ENCODE measurements at places on chromosomes 12 and 14.

DNA sequence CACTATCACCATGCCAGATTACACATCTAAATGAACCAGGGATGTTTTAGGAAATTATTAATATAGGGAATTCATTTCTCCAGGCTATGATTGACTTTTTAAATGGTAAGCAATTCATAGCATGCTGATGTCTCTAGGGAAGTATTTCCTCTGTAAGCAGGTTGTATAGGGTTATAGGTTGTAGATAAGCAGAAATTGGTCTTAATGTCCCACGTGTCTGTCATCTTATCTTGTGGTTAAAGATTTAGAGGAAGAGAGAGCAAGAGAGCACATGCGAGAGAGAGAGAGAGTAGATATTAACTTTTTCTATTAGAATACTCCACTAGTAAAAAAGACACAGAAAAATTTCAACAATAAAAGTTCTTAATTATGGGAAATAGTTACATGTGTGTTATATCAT, 32.6 kb downstream of the TRHDE start:
- no peak for DNase-seq

- DNase-seq = no peak
Measured at GRCh38 chr14:72924337-72924736, 1.9 kb upstream of the DCAF4 start.

DNA sequence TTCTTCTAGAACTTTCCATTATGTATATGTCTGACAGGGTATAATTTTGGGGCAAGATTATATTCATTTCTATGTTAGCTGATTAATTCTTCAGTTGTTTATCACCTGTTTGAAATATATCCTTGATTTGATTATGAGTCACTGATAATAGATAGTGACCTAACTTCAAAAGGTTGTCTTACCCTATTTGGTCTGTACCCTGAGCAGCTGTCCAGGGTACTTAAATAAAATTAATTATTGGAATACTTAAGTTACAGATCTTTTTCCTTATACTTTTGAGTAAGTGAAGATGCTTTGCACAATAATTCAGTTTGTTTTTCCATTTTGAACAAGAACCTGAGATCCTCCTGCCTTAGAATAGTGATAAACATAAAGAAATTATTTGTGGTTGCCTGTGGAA, 13.2 kb upstream of the NPAS3 start:
- DNase-seq = no peak

DNA sequence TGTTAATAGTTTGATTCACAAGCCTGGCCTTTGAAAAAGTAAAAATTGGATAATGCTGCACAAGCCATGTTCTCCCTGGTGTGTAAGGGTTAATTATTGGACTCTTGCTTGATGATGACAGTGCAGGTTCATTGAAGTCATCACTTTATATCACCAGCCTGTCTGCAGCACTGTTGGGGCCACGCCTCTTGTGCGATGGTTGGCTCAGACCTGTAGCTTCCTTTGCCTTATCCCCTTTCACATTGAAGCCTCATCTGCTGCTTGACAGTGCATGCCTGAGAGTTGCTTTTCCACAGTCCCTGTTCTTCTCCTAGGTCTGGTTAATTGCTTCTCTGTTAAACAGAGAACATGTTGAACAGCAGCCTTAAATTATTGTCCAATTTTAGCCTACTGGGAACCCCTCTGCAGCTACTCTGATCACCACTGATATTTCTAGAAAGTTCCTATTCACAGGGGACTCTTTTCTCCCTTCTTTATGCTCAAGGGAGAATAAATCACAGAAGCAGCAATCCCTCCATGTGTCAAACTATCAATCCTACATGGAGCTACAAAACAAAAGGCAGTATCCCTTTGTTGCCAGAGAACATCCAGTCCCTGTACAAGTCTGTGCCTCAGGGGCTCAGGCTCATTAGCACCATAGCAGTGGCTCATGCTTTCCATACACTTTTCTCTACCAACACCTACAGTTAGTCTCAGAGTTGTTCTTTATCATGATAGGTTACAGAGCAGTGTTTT, 322.1 kb downstream of the RGS6 start:
- no peak for DNase-seq

Data from activated T-cell treated with anti-CD3 and anti-CD28 coated beads for 24 hours (primary cell).